ENCODE measurements at places on chromosomes 16 and 17.
A peak's percentile ranks its signal among the peaks of the same experiment; 100 is the strongest.

- H3K27me3 ChIP-seq, result no peaks in the 10 kb centered on the region
- H3K27ac ChIP-seq, result no peak overlapping the region
- H3K36me3 ChIP-seq, result no peaks in the 10 kb centered on the region
- H3K4me1 ChIP-seq, result peaks cover 23% of the 10 kb centered on the region
Observed at GRCh38 chr17:34393401-34393800, 30.4 kb upstream of the CCL1 start.

- H3K4me1 ChIP-seq, result no peaks in the 10 kb centered on the region
- no peak for DNase-seq
- no peaks in the 10 kb centered on the region for H3K27me3 ChIP-seq
- no peak overlapping the region for H3K4me3 ChIP-seq
Observed at GRCh38 chr17:67503184-67503583, 126.1 kb downstream of the PITPNC1 start.

DNA sequence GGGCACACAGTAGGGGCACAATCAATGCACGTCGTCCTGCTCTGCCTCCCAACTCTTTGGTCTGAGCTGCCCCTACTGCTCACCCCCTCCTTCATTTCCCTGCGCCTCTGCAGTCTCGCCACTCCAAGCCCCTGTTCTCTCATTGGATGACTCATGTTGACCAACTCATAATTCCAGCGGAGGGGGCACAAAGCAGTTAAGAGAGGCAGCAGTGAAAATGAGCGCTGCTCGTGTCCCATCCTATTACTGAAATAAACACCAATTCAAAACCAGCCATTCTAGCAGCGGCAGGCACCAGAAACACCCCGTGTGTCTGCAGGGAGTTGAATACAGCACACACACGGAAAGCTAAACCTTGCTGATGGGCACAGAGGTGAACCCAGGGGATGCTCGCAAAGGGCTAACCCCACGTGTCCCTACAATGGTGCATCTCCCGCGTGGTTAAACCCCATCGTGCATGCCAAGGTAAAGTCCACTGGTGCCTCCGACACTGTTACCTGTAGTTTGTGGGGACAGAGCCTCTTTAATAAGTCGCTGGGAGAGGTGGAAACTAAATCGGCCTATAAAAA lies 310.4 kb downstream of the XYLT1 start:
- no peak overlapping the region for H3K4me3 ChIP-seq
- peaks cover 37% of the 10 kb centered on the region for H3K36me3 ChIP-seq
- DNase-seq, result no peak
- H3K4me1 ChIP-seq, result no peaks in the 10 kb centered on the region

DNA sequence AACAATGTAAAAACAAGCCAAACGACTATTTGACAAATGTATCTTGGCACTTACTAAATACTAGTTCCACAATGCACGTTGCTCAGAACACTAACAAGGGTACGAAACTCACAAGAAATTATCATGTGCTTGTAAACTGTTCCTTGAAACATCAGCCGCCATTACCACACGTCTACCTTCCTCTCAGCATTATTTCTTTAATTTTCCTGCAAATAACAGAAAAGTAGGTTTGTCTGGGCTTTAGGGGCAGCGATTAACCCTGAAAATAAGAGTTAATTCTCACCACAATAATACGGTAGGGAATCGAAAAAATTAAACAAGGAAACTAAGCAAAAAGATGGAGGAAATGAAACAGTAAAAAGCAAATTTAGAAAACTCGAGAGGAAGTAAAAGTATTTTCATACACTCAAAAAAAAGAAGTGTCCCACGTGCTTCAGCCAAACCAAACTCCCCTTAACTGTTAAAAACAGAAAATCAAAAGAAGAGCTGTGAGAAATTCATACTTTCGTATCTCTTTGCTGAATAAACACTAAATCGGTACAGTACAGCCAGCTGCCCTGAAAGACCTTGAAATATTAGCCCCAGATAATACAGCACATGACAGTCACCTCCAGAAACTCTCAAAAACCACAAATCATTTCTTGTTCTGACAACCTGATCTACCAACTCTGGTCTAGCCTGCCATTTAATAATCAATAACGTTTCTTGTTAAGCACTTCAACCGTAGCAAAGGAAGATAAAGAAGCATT lies 1.2 kb downstream of the ARHGAP17 start:
- H3K27ac ChIP-seq, result peak overlapping the region; percentile 87
- DNase-seq, result peak; percentile 38
- no peaks in the 10 kb centered on the region for H3K36me3 ChIP-seq
- no peaks in the 10 kb centered on the region for H3K27me3 ChIP-seq

DNA sequence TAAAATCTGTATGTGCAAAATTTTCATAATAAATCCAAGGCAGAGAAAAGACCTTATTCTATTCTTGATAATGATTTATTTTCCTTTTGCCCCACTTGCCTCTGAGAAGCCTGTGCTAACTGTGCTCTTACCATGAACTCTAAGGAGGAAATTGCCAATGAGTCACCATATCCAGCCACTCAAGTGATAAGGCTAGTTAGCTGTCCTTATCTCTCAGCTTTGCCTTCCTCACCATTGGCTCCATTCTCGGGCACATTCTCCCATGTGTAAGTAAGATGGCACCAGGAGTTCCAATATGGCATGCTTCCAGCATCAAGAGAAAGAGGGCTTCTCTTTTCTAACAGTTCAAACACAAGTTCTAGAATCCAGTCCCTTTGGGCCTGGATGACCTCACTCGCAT lies 142.4 kb downstream of the TOX3 start:
- H3K36me3 ChIP-seq, result no peaks in the 10 kb centered on the region
- no peak overlapping the region for H3K27ac ChIP-seq
- H3K4me1 ChIP-seq, result no peaks in the 10 kb centered on the region
- DNase-seq, result no peak

DNA sequence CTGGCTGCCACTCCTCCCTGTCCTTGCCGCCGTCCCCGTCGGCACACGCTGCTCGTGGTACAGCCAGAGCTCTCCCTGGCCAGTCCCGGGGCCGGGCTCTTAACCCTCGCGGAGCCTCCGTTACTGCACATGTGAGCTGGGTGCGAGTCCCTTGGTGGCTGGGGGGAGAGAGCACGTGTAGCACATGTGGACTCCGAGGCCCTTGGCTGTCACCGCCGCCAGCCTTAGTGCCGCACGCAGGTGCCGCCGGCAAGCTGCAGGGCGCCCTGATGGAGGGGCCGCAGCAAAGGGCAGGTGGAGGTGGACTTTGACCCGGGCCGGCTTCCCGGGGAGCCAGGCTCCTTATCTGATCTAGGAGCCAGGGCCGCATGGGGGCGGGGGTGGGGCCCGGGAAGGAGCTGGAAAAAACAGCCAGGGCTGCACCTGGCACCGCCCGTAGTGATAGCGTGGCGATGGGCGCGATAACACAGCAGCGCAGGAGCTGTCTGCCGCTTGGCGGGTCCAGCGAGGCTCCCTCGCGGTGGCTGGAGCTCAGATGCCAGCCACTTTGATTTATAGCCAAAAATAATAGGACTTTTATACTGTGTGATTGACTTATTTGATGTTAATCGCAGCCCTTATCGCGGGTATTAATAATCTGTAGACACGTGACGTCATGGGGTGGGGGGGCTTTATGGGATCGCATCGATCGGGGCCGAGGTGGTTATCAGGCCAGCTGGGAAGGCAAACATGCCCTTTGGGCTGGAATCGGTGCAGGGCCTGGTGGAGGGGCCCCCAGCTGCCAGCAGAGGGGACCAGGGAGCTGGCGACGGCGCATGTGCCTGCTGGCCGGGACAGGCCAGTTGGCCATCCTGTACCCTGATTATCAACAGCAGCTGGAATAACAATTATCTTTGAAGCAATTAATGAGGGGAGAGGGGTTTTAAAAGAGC lies 35.1 kb downstream of the ZFPM1 start:
- peaks cover 10% of the 10 kb centered on the region for H3K36me3 ChIP-seq
- no peak overlapping the region for H3K4me3 ChIP-seq
- no peaks in the 10 kb centered on the region for H3K4me1 ChIP-seq
- no peaks in the 10 kb centered on the region for H3K27me3 ChIP-seq
- no peak overlapping the region for H3K27ac ChIP-seq

DNA sequence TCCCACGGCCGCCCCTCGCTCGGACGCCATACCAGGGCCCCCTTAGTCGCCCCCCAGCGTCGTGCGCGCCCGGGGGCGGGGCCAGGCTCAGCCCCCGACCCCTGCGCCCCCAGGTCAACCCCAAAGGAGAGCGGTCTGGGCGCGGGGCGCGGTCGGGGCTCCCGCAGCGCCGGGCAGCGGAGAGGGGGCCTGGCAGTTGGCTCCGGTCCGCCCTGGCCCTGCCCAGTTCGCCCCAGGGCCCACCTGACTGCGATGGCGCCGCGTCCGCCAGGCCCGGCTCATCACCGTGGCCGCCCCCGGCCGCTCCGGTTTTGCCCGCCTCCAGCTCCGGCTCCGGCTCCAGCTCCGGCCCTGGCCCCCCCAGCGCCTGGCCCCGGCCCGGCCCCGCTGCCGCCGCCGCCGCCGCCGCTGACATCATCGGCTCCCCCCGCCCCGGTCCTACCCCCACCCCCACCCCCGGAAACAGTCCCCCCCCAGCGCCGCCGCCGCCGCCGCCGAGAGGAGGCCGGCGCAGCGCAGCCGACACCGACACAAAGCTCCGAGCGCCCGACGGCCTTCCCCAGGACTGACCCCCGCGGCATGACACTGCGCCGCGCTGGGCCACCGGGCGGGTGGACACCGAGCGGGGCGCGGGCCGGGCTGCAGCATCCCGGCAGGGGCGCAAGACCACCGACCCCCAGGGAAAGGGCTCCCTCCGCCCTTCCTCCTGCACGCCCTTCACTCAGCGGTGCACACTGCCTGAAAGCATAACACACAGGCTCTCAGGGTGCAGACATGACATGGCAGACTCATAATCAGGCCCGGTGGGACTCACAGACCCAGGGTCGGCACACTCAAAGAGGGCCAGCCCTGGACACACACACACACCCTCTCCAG lies at the start of gene ZBTB4:
Gene ZBTB4 (minus strand): TSS at position 419 of the 876 bp plus-strand sequence. CDS start 12,830 bp downstream, outside the sequence.
- H3K27me3 ChIP-seq, result no peaks in the 10 kb centered on the region
- no peaks in the 10 kb centered on the region for H3K4me1 ChIP-seq
- peak within 1 kb of the TSS; percentile 71 for H3K4me3 ChIP-seq
- peak within 1 kb of the TSS; percentile 66 for H3K27ac ChIP-seq
- peak; percentile 69 for DNase-seq

- H3K4me1 ChIP-seq, result no peaks in the 10 kb centered on the region
- DNase-seq, result no peak
- no peaks in the 10 kb centered on the region for H3K27me3 ChIP-seq
- no peak overlapping the region for H3K4me3 ChIP-seq
Observed at GRCh38 chr17:3025421-3026124, 37.8 kb downstream of the OR1D5 start.

DNA sequence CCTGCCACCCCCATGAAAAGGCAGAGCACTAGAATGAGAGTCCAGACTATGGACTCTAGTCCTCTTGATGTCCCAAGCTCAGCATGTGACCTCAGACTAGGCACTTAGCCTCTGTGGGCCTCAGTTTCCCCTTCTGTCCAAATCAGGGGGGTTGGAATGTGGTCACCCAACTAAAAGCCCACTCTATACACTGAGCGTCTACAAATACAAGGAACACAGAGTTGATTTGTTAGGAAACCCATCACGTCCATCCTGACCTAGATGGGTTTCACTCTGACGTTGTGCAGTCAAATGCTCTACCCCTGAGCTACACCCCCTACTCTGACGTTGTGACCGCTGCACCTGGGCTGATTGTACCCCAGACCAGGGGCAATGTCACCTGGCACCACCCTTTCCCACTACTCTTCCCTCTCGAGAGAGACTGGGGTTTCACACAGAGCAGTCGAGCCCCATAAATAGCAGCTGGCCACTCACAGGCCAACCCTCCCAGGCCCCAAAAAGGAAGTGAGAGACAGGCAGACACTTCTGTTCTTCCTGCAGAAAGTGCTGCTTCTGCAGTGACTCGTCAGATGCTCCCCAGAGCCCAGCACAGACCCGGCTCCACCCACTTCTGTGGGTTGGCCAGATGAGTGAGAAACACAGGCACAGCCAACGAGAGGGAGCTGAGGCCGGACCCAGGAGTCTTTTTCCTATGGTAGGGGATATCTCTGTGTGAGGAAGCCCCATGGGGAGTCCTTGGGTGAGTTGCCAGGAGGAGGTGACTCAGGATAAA lies 16.1 kb upstream of the TNFRSF13B start:
- DNase-seq, result peak; percentile 84
- H3K4me3 ChIP-seq, result peak overlapping the region; percentile 37
- peaks cover 28% of the 10 kb centered on the region for H3K4me1 ChIP-seq
- no peaks in the 10 kb centered on the region for H3K27me3 ChIP-seq

GRCh38 chr17:2952174-2952845 lies 111.1 kb downstream of the OR1D5 start:
- DNase-seq, result no peak
- H3K27me3 ChIP-seq, result no peaks in the 10 kb centered on the region
- no peaks in the 10 kb centered on the region for H3K4me1 ChIP-seq
- no peaks in the 10 kb centered on the region for H3K36me3 ChIP-seq

DNA sequence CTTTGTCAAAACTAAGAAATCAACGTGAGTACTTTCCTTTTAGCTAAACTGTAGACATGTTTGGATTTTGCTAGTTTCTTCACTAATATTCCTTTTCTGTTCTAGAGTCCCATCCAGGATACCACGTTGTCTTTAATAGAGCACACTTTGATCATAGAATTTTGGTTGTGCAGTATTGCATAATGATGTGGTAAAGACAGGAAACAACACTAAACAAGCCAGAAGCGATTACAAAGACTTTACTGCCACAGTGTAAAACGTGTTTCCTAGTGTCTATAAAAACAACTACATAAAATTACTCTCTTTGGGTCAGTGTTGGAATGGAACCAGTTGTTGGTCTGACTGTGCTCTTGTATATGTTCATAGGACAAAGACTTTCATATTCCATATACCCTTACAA lies 19.3 kb downstream of the SHISA9 start:
- H3K36me3 ChIP-seq, result no peaks in the 10 kb centered on the region
- no peaks in the 10 kb centered on the region for H3K4me1 ChIP-seq
- H3K4me3 ChIP-seq, result no peak overlapping the region
- no peak overlapping the region for H3K27ac ChIP-seq
- DNase-seq, result peak; percentile 24

DNA sequence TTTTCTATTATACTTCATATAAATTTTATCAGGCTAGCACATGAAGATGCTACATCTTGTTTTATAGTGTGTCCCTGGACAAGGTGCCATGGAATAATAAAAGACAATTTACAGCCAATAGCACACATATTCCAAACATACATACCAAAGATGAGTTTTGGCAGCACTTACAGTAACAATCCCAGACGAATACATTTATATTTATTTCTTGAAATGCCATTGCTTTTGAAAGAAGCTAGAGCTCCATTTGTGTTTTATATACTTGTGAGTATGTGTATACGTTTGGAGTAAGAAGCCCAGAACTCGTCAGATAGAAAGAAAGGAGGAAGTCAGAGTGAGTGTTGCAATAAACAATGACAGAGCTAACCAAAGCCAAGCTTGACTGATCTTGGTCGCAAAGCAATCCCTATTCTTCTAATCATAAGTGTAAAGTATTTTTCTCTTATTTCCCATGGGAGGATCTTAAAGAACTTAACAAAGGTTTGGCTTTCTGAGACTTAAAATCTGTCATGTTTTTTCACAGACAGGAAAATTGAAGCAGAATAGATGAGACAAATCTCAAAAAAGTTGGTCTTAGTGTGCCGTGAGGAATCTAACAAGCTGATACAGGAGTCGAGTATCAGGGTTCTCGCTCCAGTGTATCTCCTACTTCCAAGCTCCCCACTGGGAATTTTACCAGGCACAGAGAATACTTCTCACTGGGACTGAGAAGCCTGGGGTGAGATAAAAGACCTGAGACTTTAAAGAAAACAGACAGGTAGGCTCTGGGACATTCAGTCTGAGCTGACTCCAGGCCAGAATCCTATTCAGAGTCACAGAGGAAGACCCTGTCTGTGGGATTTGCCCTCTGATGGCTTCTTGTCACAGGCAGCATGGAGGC lies 175.4 kb downstream of the AATF start:
- peak; percentile 67 for DNase-seq
- no peak overlapping the region for H3K4me3 ChIP-seq
- H3K36me3 ChIP-seq, result peaks cover 28% of the 10 kb centered on the region
- no peaks in the 10 kb centered on the region for H3K27me3 ChIP-seq

Measured in common myeloid progenitor, CD34-positive (primary cell).